ENCODE measurements at places on chromosomes 4 and X.

DNA sequence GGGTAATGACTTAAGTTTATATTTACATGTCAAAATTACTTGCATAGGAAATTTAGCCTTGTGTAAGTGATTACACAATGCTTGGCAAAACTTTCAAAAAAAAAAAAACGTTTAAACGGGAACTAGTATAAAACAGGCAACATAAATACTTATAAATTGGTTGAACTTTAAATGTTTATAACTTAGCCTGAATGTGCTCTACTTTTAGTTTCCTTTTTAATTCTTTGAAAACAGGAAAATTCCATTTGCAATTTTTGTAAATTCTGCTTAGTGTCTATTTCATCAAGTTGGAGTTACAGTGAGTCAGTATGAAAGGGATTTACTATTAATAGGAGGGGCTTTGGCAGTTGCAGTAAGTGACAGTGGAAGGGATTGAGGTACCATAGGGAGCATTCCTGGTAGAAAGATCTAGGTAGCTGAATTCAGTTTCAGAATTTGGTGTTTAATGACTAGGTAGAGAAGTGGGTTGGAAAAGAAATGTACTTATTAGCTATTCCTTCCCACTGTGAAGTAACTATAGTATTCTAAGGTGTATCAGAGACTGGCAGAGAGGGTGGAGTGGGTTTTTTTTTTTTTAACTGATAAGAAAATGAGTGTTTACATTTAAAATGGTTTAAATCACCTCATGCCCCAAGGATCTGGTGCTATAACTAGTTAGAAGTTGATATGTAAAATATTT, 2.8 kb downstream of the STAG2 start:
- no peak for DNase-seq

GRCh38 chr4:5650040-5650439, 58.3 kb downstream of the EVC2 start:
- DNase-seq, result no peak

DNA sequence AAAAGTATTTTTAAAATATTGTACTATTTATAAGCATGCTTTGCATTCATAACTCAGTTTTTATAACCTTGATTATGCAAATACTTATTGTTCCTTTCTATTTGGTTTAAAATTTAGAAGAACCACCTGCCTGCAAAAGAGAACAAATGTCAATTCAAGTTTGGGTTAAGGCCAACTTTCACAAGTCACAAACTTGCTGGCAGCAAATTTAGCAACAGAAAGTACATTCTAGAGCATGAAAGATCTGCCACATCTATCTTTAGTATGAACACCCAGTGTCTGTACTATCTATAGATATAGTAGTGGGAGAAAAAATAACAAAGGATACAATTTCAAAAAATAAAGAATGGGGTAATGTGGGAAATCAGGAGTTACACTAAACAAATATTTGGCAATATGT, 1014.2 kb downstream of the C4orf33 start:
- DNase-seq, result no peak

DNA sequence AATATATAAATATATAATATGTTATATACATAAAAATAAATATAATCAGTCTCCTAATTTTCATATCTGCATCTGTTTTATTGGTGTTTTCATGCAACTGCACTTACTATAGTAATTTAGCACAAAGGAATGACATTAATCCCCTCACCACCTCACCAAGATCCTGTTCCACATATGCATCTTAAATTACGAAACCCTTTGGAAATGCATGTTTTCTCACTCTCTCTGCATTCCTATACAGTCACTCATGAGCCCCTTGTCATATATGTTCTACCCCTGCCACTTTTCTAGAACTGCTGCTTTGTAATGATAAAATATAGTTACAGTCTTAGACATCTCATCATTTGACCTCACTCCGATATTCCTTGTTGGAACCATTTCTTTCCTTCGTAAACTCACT, 728.7 kb upstream of the SLIT2 start:
- DNase-seq, result no peak

DNA sequence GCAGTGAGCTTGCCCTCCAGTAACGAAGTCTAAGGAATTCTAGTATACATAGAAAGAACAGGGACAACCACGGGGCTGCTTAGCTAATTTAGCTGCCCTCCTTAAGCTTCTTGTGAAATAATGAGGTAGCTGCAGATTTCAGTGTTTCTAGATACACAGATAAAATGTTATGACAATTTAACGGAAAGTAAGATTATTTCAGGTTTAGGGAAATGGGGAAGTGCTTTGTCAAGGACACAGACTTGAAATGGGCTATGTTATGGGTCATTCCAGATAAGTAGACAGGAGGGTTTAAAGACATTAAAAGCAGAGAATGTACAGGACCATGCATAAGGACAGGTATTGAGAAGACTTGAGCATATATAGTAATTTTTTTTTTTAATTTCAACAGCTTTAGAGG, 34.2 kb upstream of the ZNF518B start:
- no peak for DNase-seq

- DNase-seq, result no peak
These were observed 212.9 kb downstream of the CBR4 start for GRCh38 chr4:168797194-168797593.

DNA sequence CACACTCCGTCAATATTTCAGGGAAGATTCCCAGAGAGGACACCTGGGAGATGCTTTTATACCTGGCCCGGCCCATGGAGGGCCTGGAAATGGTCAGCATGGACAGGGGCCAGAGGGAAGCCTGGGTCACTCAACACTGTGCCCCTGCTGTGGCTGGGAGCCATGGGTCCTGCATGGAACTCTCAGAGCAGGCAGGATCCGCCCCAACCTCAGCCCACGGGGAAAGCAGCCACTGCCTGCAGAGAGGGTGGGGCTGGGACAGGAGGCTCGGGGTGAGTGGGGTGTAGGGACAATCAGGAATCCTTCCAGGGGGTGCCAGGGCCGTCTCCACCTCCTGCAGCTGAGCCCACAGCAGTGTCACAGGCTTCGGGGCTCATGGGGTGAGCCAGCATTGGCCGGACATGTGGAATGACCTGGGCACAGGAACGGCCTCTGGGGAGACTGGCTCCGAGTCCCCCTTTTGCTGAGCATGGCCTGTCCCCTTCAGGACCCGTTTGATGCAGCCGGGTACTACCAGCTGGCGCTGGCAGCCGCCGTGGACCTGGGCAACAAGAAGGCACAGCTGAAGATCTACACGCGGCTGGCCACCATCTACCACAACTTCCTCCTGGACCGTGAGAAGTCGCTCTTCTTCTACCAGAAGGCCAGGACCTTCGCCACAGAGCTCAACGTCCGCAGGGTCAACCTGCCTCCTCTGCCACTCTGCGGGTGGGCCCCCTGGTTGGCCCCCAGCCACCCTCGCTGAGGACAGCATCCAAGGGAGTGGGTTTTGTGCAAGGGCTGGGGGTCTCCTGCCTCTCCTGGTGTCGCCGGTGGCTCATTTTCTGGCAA, 29.1 kb upstream of the HTRA3 start:
- no peak for DNase-seq

DNA sequence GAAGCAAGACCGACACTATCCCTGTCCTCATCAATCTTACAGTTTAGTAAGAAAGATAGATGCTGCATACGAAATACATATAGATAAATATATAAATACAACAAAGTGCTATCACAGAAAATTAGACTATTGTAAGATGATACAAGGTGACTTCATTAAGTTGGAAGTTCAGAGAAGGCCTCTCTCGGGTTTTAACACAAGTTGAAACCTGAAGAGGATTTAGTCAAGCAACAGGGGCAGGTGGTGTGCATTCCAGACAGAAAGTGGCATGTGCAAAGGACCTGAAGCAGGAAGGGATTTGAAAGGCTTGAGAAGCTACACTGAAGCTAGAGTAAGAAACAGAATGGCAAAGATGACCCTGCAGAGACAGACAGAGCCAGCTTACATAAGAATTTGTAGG, 36.5 kb downstream of the USP46 start:
- DNase-seq, result no peak

GRCh38 chr4:113905301-113905700, 74.1 kb downstream of the ARSJ start:
- DNase-seq, result no peak

Data from activated naive CD4-positive, alpha-beta T cell treated with anti-CD3 and anti-CD28 coated beads, Interleukin-2, amount 50 U/mL, for 16 hours (primary cell).